Endothelial cell of umbilical vein (primary cell): ENCODE measurements at places on chromosomes 4 and X. TPM values are rescaled to one million over a fixed set of nuclear protein-coding genes. Genes with fewer than 3 reads are reported as not detected.

- H3K4me1 ChIP-seq: peaks cover 2% of the 10 kb centered on the region
- DNase-seq: no peak
- no peaks in the 10 kb centered on the region for H3K36me3 ChIP-seq
- H3K27ac ChIP-seq: no peak overlapping the region
These were observed 11.7 kb upstream of the WFS1 start for GRCh38 chr4:6258026-6258360.

SPACA5 gene
- not detected in 2 replicates for total RNA-seq

- no peaks in the 10 kb centered on the region for H3K27me3 ChIP-seq
- no peaks in the 10 kb centered on the region for H3K4me1 ChIP-seq
- H3K27ac ChIP-seq: no peak overlapping the region
- no peaks in the 10 kb centered on the region for H3K36me3 ChIP-seq
These were observed 55.0 kb downstream of the BEX3 start for GRCh38 chrX:103431316-103431715.

GRCh38 chr4:3421470-3421869 is 20.3 kb upstream of the HGFAC start:
- peaks cover 35% of the 10 kb centered on the region for H3K36me3 ChIP-seq
- no peaks in the 10 kb centered on the region for H3K27me3 ChIP-seq
- no peak for DNase-seq
- H3K27ac ChIP-seq: no peak overlapping the region

DNA sequence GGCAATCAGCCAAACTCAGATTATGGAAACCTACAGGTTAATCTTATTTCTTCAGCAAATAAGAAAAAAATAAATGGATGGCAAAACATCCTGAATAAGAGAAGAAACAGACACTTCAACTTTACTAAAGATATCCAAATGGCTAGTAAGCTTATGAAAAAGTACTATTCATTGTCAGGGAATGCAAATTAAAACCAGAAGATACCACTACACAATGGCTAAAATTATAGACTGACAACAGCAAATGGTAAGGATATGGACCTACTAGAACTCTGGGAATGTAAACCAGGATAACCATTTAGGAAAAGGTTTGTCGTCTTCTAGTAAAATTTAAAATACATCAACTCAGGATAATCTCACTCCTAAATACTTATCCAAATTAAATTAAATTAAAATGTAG is 24.3 kb downstream of the GRSF1 start:
- H3K27me3 ChIP-seq: no peaks in the 10 kb centered on the region
- H3K4me1 ChIP-seq: no peaks in the 10 kb centered on the region
- no peak for DNase-seq
- no peak overlapping the region for H3K27ac ChIP-seq
- H3K4me3 ChIP-seq: no peak overlapping the region

ZBED1 gene
- 43.7 and 46.5 TPM in 2 replicates for total RNA-seq

NHSL2 gene
- 40.3 and 49.9 TPM in 2 replicates for total RNA-seq

DNA sequence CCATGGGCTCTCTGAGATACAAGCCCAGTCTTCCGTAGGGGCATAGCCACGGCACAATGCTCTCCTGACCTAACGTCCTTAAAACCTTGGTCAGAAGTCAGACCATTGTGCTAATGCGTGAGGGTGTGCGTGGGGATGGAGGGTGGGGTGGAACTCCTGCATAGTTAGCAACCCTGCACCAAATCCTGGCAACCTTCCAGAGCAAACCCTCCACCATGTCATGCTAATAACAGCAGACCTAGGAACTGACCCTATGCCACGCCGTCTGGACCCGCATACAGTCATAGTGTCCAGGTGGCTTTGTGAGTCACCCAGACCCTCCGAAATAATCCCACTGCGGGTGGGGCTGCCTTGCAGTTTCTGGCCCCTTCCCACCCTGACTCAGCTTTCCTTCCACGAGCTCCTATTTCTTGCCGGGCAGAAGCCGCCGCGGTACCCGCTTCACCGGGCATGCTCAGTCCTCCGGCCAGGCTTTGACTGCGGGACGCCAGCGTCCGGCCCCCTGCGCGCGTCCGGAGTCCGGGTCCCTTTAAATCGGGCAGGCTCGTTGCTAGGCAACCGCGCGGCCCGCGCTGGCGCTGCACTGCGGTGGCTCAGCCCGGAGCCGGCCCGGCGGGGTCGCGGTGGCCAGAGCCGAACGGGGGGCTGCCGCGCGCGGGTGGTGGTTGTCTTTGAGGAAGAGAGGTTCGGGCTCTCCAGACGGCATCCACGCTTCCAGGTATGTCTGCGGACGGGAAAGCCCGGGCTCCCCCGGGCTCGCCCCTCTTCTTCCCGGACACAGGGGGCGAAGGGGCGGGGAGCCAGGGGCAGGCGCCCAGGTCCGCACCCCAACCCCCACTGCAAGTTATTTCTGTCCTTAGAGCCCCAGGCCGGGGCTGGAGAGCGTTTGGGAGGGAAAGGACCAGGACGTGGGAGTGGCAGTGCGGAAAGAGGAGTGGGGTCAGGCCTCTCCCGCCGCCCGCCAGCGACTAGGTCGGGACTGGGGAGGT is at the start of gene CCDC160:
TSS of gene CCDC160 (plus strand) at position 557 of the 989 bp plus-strand sequence. CDS start 7,619 bp downstream, outside the sequence.
- no peak within 1 kb of the TSS for H3K27ac ChIP-seq
- H3K27me3 ChIP-seq: no peaks in the 10 kb centered on the region
- peak; percentile 29 for DNase-seq
- no peaks in the 10 kb centered on the region for H3K4me1 ChIP-seq
- no peaks in the 10 kb centered on the region for H3K36me3 ChIP-seq

GRCh38 chrX:150238632-150239382 is 124.3 kb upstream of the MAMLD1 start:
- no peak overlapping the region for H3K27ac ChIP-seq
- no peak overlapping the region for H3K4me3 ChIP-seq
- no peaks in the 10 kb centered on the region for H3K27me3 ChIP-seq
- DNase-seq: no peak
